ENCODE measurements at places on chromosomes 4 and X. TPM values are rescaled to one million over a fixed set of nuclear protein-coding genes. Genes with fewer than 3 reads are reported as not detected.

GRCh38 chrX:88135735-88136134, 611.3 kb upstream of the CPXCR1 start:
- no peak for DNase-seq

- DNase-seq, result no peak
Measured at GRCh38 chr4:42610941-42611340, 46.0 kb downstream of the ATP8A1 start.

- DNase-seq, result peak; percentile 83
Measured at GRCh38 chr4:82753725-82754410, 44.7 kb downstream of the SCD5 start.

- DNase-seq, result no peak
Measured at GRCh38 chrX:15616531-15616930, 15.8 kb upstream of the ACE2 start.

DNA sequence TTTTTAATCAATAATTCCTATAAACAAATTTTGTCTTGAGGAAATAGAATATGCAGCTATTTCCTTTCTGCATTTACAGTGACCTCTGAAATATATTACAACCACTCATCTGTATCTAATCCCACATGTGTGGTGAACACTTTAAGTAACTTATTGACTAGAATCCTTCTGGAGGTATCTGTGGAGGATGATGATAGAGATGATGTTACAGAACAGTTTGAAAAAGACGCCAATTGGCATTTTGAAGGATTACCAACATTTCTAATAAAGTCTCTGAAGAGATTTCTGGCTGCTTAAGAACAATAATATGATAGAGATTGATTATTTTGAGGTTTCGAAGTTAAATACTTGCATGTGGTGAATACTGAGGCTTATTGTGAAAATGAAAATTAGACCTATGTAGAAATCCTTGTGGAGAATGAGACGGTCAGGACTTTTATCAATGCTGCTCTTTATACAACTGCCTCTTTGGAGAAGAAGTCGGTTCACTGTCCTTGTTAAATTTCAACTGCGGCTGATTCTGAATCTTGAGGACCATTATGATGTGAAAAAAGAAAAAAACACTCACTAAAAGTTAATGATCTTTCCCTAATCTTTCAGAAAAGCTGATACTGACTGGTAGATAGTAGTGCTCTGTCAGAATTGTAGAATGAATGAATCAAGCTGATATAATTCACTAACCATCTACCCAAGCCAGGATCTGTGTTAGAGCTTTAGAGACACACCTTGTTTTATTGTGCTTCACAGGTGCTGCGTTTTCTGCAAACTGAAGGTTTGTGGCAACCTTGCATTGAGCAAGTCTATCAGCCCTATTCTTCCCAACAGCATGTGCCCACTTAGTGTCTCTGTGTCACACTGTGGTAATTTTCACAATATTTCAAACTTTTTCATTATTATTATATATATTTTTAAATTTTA, 204.7 kb downstream of the SPRY1 start:
- no peak for DNase-seq

DNA sequence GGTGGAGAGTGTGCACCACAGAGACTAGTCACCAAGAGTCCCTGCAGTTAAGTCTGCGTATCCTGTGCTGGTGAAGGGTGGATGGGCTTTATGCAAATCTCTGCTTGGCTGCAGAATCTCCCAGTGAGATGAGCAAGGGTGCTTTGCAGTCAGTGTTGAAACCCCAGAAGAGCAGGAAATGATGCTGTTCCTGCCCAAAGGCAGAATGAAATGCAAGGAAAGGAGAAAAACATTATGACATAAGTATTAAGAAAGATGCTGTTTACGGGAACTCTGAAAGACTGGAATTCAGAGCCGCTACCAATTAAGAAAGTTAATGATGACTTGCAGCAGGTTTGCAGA, 25.4 kb upstream of the ACSL1 start:
- peak; percentile 27 for DNase-seq

DNA sequence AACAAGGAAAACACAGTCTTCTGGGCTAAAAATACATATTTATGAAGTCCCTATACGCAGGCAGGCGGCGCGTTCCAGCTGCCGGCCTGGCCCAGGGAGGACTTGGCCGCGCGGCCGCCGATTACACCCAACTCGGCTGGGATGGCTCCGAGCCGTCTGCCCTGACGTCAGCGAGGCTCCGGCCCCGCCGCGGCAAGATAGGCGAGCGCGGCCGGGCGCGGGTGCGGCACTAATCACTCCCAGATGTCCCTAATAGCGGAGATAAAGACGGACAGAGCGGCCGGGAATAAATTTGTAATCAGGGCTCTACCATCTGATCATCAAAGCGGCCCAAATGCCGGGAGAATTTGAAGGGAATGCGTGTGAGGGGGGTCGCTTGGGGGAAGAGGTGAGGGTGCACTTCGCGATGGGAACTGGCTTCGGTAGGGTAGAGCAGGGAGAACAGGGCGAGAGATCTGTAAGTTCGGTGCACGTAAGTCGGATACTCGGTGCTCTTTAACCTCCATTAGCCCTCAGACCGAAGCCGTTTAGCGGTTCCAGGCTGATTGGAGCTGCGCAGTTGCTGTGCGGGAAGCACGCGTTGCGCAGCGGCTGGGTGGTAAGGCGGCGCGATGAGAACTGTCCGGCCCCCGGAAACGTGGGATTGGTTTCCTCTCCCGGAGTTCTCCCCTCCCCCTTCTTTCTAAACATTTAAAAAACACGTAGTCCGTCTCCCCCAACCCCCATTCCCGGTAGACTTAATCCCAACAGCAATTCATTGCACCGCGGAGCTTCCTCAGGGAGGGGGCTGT, 7.7 kb downstream of the HAND2 start:
- DNase-seq, result no peak

- DNase-seq, result no peak
Measured at GRCh38 chrX:84363663-84364062, 138.6 kb downstream of the HDX start.

DNA sequence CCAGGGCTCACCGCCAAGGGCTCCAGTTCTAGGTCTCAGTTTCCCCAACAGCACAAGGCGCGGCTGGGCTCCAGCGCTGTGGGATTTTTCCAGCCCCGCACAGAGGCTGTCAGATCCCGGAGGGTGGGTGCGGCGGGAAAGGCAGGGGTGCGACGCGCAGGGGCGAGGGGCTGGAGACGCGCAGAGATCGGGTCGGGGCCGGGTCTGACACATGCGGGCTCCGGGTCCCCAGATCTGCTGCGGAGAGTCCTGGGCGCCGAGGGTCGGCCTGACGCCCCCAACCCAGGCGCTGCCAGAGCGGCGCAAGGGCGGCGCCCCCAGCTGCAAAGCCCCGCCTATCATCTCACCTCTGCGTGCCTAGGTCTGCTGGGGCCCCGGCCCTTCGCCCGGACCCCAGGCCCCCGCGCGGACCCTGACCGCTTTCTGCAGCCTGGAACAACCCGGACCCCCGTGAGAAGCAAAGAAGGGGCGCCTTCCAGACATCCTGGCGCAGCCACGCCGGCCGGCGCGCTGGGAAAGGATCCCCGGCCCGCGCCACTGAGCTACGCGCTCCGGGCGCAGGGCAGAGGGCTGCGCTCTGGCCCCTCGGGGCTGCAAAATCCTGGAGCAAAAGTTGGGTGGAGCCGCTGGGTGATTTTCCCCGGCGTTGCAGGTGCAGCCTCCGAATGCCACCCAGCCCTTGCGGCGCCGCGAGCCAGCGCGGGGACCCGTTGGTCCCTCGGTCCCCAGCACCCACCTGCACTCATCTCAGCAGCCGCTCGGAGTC, 486 bp downstream of the ABLIM2 start:
- no peak for DNase-seq

- no peak for DNase-seq
Measured at GRCh38 chrX:131588995-131589394, 45.1 kb downstream of the OR13H1 start.

GRCh38 chrX:51893931-51894696, 691 bp downstream of the MAGED1 start:
- DNase-seq, result no peak

DNA sequence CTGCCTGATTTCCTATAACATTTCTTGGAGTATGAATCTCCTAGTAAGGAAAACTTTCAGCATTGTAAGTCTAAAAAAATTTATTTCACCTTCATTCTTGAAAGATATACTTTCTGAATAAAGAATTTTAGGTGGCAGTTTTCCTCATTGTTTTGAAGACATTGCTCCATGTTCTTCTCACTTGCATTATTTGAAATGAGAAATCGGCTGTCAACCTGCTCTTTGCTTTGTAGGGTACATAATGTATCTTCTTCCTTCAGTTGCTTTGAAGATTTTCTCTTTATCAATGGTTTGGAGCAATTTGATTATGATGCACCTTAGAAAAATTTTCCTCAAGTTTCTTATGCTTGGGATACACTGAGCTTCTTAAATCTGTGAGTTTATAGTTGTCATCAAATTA, 120.3 kb downstream of the EVC2 start:
- no peak for DNase-seq

GRCh38 chr4:185730849-185731608, 81.0 kb downstream of the SORBS2 start:
- peak; percentile 91 for DNase-seq

DNA sequence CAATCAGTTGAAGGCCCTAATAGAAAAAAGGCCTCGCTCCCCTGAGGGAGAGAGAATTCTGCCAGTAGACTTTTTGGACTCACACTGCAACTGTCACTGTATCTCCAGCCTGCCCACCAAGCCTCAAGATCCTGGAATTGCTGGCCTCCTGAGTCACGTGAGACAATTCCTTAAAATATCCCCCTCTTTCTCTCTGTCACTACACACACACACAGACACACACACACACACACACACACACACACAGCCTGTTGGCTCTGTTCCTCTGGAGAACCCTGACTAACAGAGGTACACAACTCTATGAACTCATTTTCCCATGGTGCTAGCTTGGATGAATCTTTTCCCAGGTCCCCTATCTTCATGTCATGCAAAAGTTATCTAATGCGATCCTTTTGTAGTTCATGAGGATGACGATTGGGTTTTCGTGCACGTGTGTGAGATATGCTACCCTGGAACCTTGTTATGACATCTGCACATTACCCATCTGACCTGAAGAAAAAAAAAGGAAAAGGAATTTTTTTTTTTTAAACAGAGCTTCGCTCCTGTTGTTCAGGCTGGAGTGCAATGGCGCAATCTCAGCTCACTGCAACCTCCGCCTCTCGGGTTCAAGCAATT, 13.7 kb downstream of the CLRN2 start:
- no peak for DNase-seq

Gene SMIM43
- total RNA-seq, result under 0.01 TPM

Gene SLC25A31
- total RNA-seq, result not detected

Gene SLITRK4
- total RNA-seq, result under 0.01 TPM

Gene PARM1
- total RNA-seq, result not detected

Gene DNAAF6
- not detected for total RNA-seq

Gene PAK3
- total RNA-seq, result not detected

Gene SRPX
- total RNA-seq, result 2.4 TPM

Gene CHIC2
- total RNA-seq, result 42.2 TPM
